ENCODE measurements at places on chromosomes 7 and 10. TPM values are rescaled to one million over a fixed set of nuclear protein-coding genes. Genes with fewer than 3 reads are reported as not detected.

- no peak for DNase-seq
- no peaks in the 10 kb centered on the region for H3K4me1 ChIP-seq
- peaks cover 4% of the 10 kb centered on the region for H3K27me3 ChIP-seq
- no peak overlapping the region for H3K27ac ChIP-seq
- no peak overlapping the region for H3K4me3 ChIP-seq
- H3K36me3 ChIP-seq = no peaks in the 10 kb centered on the region
These were observed 5.6 kb downstream of the PRSS2 start for GRCh38 chr7:142776206-142776844.

DNA sequence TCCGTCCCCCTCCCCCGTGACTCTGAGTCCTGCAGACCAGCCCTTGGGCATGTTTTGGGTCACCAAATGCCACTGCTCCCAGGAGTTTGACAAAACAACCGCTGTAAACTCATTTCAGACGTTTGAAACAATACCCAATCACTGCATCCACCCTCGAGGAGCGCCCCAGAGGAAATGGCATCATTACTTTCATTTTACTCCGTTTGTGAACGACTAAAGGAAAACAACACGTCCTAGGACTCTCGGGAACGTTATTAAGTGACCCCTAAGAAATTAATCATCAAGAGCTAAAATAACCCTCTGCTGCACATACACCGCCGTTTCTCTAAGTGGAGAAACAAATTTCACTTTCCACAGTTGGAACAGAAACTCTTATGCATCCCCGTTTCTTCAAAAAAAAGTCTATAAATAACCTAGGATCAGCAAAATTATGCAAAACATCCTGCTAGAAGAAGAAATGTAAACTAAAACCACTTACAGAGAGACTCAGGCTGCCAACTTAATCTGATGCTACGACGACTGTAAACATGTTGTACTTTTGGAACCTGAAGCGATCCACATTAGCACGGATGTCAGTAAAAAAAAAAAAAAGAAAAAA lies 109.9 kb upstream of the EFCAB10 start:
- H3K36me3 ChIP-seq = no peaks in the 10 kb centered on the region
- no peaks in the 10 kb centered on the region for H3K27me3 ChIP-seq
- no peak for DNase-seq
- no peak overlapping the region for H3K4me3 ChIP-seq

Gene TRIM74
- total RNA-seq = 1.4 TPM

Gene BHLHA15
- 6.1 TPM for total RNA-seq

DNA sequence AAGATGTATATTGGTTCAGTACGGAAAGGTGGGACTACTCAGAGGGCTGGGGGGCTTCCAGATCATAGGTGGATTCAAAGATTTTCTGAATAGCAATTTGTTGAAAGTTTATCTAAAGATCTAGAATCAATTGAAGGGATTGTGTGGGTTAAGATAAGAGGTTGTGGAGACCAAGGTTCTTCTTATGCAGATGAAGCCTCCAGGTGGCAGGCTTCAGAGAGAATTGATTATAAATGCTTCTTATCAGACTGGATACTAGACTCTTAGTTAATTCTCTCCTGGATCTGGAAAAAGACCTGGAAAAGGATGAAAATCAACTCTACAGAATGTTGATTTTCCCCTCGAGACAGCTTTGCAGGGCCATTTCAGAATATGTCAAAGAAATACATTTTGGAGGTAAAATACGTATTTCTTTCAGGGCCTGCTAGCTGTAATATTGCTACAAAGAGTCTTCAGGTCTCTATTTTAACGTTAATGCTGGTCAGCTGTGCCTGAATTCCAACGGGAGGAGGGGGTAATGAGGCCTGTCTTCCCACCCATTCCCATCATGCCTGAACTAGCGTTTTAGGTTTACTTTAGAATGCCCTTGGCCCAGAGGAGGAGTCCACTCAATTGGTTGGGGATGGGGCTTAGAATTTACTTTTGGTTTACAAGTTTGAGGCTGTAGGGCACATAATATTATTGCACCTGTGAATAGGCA lies 12.8 kb upstream of the GPR15LG start:
- H3K27ac ChIP-seq = no peak overlapping the region
- H3K4me1 ChIP-seq = 0 out of 2 replicates have a peak, but pooled peaks cover 10% of the 10 kb centered on the region
- DNase-seq = no peak
- no peaks in the 10 kb centered on the region for H3K36me3 ChIP-seq
- no peak overlapping the region for H3K4me3 ChIP-seq
- H3K27me3 ChIP-seq = peaks cover 13% of the 10 kb centered on the region

- DNase-seq = no peak
- no peak overlapping the region for H3K4me3 ChIP-seq
- H3K27me3 ChIP-seq = no peaks in the 10 kb centered on the region
These were observed 6.3 kb downstream of the KLF6 start for GRCh38 chr10:3778692-3779157.

- H3K4me3 ChIP-seq = no peak overlapping the region
- H3K27ac ChIP-seq = no peak overlapping the region
- DNase-seq = no peak
- H3K27me3 ChIP-seq = no peaks in the 10 kb centered on the region
- peaks cover 31% of the 10 kb centered on the region for H3K4me1 ChIP-seq
These were observed 66.5 kb downstream of the CDK6 start for GRCh38 chr7:92769844-92770243.

DNA sequence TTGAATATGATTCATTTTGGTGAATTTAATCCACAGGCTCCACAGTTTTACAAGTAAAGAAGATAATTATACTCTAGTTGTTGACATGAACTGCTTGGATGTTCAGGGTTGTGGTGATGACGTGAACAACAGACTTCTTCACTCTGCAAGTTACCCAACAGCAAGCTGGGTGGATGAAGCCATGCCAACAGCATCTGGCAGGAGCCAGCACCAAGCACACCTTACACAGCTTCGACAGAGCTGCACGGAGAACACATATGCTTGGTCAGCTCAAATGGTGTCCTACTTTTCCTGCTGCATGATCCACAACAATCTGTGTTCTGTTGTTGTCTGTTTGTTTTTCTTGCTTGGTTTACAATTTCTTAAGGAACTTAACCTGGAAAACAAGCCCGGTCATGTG lies 9.8 kb downstream of the NOD1 start:
- DNase-seq = no peak
- H3K27ac ChIP-seq = no peak overlapping the region
- H3K4me1 ChIP-seq = peaks cover 19% of the 10 kb centered on the region
- H3K4me3 ChIP-seq = no peak overlapping the region
- no peaks in the 10 kb centered on the region for H3K36me3 ChIP-seq

GRCh38 chr10:52502237-52502636 lies 188.2 kb downstream of the DKK1 start:
- H3K36me3 ChIP-seq = no peaks in the 10 kb centered on the region
- H3K27ac ChIP-seq = no peak overlapping the region
- H3K27me3 ChIP-seq = no peaks in the 10 kb centered on the region
- no peaks in the 10 kb centered on the region for H3K4me1 ChIP-seq

DNA sequence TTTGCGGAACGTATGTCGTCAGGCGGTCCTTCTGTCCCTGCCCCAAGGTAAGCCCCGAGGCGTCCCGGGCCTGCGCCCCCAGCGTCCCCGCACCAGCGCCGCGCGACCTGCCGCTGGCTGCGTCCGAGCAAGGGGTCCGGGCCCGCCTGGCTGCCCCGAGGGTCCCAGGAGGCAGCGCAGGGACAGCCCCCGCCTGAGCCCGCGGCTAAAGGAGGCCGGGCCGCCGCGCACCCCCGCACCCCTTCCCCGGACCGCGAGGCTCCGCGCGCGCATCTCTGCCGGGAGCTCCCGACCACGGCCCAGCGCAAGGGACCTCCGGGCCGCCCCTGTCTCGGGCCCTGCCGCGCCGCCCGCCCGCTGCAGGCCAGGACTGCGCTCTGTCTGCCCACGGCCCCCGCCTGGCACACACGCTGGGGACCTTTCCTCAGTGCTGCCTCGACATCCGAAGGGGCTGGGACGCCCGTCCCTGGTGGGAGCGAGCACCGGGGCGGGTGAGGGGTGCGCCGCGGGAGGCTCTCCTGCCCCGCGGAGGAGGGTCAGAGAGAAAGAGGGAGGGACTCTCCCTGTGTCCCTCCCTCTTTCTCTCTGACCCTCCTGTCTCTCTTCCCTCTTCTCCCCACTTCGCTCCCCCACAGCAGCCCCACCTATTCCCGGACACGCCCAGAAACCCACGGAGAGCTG lies 25.0 kb downstream of the SHH start:
- no peaks in the 10 kb centered on the region for H3K27me3 ChIP-seq
- peak overlapping the region; percentile 67 for H3K4me3 ChIP-seq
- H3K27ac ChIP-seq = no peak overlapping the region

GRCh38 chr10:75108684-75109458 lies 2.6 kb upstream of the SAMD8 start:
- no peaks in the 10 kb centered on the region for H3K36me3 ChIP-seq
- peaks cover 60% of the 10 kb centered on the region for H3K4me1 ChIP-seq

- no peak overlapping the region for H3K27ac ChIP-seq
- no peaks in the 10 kb centered on the region for H3K36me3 ChIP-seq
- no peak for DNase-seq
- no peaks in the 10 kb centered on the region for H3K27me3 ChIP-seq
These were observed 16.9 kb upstream of the LAMB4 start for GRCh38 chr7:108147031-108147563.

Gene EGFR
- total RNA-seq = 7.0 TPM

DNA sequence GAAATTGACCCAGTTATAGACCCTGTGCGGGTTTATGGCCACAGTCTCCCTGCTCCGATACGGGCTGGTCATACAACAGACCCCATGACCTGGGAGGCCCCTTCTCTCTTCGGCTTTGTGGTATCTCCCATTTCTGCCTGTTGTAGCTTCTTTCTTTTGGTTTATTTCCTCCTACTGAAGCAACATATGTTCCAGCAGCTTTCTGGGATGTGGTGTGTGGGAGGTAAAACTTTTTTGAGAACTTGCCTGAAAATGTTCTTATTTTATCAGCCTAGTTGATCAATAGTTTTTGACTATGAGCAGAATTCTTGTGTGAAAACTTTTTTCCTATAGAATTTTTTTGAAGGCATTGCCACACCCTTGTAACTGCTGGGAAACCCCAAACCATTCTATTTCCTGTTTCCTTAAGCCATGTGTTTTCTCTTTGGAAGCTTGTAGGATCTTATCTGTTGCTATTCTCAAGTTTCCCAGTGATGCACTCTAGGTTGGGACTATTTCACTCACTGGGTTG lies 80.0 kb downstream of the DAGLB start:
- H3K27me3 ChIP-seq = no peaks in the 10 kb centered on the region
- no peak for DNase-seq
- peaks cover 10% of the 10 kb centered on the region for H3K4me1 ChIP-seq
- H3K27ac ChIP-seq = no peak overlapping the region
- no peak overlapping the region for H3K4me3 ChIP-seq
- H3K36me3 ChIP-seq = no peaks in the 10 kb centered on the region

GRCh38 chr10:87092861-87093631 lies 1.6 kb downstream of the GLUD1 start:
- peaks cover 17% of the 10 kb centered on the region for H3K36me3 ChIP-seq
- H3K4me3 ChIP-seq = peak overlapping the region; percentile 90
- DNase-seq = peak; percentile 89
- peak overlapping the region; percentile 81 for H3K27ac ChIP-seq

Gene ZDHHC4
- 65.4 TPM for total RNA-seq

DNA sequence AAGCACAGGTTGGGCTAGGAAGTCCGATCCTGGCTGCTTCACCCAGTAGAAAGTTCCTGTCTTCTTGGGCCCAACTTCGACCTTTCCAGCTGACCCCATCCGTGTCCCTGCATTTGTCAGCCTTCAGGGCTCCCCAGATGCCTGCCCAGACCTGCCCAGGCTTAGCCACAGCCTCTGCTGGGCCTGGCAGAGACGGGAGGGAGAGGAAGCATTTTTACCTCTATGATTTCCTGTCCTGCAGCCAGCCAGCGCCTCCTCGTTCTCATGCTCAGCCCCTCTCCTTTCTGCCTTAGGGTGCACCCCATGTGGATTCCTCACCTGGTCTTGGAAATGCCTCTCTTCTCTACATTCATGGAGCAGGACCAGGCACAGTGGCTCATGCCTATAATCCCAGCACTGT lies 3.7 kb downstream of the METTL27 start:
- no peaks in the 10 kb centered on the region for H3K27me3 ChIP-seq
- peaks cover 55% of the 10 kb centered on the region for H3K4me1 ChIP-seq
- no peak overlapping the region for H3K4me3 ChIP-seq
- no peak for DNase-seq

Gene RADIL
- 0.52 TPM for total RNA-seq

- peaks cover 16% of the 10 kb centered on the region for H3K4me1 ChIP-seq
- H3K27ac ChIP-seq = no peak overlapping the region
- H3K4me3 ChIP-seq = no peak overlapping the region
- no peak for DNase-seq
These were observed 19.6 kb downstream of the FRMPD2 start for GRCh38 chr10:48254750-48255512.

Data from HepG2 (cell line).